ENCODE measurements at places on chromosomes 16 and 17.

DNA sequence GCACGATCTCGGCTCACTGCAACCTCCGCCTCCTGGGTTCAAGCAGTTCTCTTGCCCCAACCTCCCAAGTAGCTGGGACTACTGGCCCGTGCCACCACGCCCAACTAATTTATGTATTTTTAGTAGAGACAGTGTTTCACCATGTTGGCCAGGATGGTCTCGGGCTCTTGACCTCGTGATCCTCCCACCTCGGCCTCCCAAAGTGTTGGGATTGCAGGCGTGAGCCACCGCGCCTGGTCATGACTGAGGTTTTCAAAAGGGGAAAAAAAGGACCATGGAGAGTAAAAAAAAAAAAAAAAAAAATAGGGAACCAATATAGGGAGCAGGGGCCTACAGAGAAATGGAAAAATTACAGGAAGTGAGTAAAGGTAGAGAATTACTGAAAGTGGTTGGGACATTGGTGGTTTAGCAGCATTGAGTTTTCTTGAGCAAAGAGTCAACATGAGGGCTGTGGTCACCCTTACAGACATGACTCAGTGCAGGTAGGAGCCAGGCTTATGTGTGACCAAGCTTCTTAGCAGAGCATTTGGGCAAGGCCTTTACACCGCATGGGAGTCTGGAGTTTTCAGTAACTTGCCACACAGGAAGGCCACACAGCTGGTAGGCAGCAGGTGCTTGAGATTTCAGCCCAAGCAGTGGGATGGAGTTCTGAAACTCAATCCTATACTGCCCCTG is 447.3 kb downstream of the HS3ST3B1 start:
- no peak for DNase-seq

DNA sequence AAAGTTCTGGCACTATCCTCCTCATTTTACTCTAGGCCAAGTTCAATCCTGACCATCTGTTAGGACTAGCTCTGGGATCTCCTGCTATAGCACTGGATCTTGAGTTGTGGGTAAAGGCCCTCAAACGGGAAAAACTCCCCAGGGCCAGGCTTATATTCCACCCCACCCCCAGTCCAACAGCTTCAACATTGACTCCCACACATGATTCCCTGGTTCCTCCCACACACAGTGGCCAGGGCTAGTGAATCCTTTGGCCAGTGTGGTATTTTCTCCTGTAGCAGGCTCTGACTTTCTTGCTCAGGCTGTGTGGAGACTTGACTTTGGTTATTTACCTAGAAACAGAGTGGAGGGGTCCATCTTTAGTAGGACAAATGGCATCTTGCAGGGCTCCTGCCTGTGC is 10.3 kb upstream of the AKAP10 start:
- DNase-seq, result no peak

GRCh38 chr16:85286951-85287814 is 174.9 kb upstream of the CIBAR2 start:
- no peak for DNase-seq

GRCh38 chr17:50460831-50461526 is 7.7 kb downstream of the CHAD start:
- DNase-seq, result no peak

DNA sequence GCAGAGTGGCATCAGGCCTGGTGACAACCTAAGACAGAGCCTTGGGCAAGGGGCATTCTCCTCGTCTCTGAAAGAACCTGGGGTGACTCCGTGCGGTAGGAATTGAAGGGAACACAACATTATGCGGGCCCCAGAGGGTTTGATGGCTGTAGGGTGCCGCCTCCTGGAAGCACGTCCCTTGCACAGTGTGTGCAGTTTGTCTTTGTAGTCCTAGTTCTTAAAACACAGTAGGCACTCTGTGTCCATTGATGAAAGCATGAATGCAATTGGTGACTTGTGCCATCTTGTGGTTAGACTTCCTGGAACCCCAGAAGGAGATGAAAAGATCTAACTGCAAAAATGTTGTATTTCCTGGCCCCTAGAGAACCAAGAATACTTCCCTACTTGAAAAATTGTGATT is 279.8 kb downstream of the UTP18 start:
- DNase-seq, result no peak

- DNase-seq, result no peak
Observed at GRCh38 chr17:34990921-34991365, 10.6 kb downstream of the LIG3 start.

DNA sequence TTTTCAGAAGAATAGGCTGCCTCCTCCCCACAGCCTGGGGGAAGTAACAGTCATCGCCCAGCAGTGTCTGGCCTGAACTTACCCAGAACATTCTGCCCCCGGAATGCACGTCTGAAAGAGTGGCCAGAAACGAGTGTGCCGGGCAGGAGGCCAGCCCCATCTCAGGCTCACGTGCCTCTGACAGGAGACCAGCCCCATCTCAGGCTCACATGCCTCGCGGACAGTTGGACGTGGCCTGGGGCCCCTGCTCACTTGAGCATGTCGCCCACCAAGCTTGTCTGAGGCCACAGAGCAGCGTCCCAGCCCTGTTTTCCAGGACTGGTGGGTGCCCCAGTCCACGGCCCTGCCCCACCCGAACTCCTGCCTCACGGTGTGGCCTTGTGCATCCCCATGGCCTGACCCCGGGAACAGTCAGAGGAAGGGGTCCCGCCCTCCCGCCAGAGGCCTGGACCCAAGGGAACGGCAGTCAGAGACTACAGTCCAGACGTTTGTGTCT is 16.3 kb upstream of the CDH15 start:
- no peak for DNase-seq

DNA sequence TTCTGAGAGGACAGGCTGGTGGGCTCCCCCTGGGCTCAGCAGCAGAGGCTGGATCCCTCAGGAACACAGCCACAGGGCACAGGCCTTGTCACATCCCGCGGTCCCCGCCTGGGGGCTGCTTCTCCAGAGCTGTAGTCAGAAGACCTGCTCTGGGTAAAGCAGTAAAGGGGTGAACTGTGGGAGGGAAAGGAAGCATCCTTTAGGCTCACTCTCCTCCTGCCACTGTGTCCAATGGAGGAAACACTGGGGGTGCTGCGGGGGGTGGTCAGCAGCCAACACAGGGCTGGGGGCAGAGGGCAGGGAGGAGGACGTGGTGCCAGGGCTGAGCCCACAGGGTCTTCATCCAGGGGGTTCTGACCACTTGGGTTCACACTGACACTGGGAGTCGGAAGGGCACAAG is 5.0 kb upstream of the SLC38A8 start:
- no peak for DNase-seq

GRCh38 chr17:30103921-30104320 is 12.7 kb upstream of the NSRP1 start:
- no peak for DNase-seq

DNA sequence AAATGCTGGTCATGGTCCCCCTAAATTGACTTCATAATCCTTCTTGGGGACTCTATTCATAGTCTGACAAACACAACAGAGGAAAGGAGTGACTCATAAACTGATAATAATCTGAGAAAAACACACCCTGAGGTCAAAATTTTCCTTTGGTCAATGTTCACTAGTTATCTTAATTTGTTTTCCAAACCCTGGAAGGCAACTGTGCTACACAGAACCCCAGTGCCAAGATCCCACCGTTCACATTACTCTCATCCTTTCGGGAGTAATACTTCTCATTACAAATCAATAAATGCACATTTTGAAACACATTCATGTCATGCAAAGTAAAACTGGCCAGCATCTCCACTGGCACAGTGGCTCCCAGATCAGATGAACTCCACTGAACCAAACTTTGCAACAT is 23.2 kb downstream of the COIL start:
- no peak for DNase-seq

GRCh38 chr16:23506606-23506994 is 3.7 kb downstream of the GGA2 start:
- no peak for DNase-seq

- no peak for DNase-seq
Observed at GRCh38 chr17:64771980-64772844, 110.1 kb upstream of the SMURF2 start.

DNA sequence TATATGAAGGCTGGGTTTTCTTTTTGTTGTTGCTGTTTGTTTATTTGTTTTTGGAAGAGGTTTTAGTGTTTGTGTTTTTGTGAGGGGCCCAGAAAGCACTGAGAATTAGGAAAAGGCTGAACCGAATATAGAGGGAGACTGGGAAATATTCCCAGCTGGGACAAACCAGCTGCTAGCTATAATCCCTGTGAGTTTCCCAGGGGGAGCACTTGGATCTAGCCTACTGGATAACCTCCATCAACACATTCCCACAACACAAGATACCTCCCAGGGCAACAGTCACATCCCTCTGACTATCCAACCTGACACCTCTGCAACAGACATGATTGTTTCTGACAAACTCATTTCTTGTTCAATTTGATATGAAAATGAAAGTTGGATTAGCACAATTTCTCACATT is 16.7 kb downstream of the CDH11 start:
- DNase-seq, result no peak

DNA sequence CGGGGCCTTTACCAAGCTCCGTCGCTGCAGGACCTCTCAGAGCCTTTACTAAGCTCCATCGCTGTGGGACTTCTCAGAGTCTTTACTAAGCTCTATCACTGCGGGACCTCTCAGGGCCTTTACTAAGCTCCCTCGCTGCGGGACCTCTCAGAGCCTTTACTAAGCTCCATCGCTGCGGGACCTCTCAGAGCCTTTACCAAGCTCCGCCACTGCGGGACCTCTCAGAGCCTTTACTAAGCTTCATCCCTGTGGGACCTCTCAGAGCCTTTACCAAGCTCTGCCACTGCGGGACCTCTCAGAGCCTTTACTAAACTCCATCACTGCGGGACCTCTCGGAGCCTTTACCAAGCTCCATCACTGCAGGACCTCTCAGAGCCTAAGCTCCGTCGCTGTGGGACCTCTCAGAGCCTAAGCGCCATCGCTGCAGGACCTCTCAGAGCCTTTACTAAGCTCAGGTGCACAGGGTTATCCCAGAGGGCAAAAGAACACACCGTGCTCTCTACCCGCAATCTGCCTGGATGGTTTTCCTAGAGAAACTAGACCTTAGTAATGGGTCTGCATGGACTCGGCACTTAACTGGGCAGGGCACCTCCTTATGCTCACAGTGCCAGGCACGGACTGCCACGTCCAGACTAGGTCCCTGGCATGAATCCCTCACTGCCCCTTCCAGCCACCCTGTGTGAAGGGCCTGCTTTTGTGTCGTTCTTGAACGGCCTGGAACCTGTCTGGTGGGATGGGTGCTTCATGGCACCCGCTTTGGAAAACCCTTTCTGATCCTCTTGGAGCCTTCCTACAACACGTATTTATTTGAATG is 69.2 kb upstream of the DOC2B start:
- DNase-seq, result no peak

DNA sequence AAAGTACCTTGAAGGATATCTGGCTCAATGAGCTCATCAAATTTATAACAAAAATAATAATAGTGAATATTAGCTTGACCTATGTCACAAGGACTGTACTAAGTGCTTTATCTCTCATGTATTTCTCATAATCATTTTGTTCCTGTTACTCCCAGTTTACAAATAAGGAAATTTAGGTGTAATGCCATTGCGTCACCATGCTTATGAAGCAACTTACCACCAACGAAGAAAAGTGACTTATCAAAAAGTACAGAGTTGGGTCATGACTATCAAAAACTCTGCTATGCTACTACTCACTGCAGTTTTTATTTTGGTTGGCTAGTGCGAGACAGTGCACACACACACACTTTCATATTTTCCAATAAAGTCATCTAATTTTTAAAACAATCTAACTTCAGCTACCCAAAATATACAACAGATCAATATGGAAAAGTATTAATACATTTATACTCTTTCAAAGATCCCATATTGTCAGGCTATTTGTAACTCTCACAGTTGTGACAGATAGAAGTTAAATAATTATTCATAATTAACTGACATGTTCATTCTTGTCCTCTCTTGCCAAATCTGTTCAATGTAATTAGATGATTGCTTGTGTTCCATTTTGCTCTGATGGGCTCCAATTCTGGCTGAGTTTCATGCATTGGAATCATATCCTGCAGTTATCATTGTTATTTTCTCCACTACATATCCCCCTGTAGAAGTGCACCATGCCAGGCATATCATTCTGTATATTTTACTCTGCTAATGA is 119.4 kb downstream of the KCNJ2 start:
- no peak for DNase-seq

DNA sequence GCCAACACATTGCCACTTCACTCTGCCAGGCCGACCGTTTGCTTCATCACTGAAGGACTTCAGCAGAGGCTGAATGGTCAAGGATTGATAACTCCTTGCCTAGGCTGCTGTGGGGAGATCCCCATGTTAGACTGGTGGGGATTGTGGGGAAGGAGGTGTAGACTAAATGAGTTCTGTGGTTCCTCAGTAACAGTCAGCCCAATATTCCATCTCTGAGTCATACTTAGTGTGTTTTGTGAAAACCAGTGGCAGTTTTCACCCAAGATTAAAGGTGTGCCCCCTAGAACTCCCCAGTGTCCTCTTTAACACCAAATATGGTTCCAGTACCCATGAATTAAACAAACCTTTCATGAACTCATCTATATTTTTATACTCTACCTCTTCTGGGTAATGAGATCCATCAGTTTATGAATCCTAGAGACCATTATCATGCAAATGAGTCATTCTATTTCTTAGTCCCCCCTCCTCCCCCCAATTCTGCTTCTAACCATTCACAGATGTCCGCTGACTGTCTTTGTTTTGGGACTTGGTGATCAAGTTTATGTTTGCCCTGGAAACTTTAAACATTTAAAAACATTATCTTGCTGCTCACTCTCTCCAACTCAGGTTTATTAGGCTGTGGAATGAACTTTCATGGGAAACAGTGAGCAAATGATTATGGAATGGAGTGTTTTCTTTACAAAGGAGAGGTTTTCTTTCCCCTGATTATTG is 66.8 kb upstream of the GAS7 start:
- DNase-seq, result no peak

DNA sequence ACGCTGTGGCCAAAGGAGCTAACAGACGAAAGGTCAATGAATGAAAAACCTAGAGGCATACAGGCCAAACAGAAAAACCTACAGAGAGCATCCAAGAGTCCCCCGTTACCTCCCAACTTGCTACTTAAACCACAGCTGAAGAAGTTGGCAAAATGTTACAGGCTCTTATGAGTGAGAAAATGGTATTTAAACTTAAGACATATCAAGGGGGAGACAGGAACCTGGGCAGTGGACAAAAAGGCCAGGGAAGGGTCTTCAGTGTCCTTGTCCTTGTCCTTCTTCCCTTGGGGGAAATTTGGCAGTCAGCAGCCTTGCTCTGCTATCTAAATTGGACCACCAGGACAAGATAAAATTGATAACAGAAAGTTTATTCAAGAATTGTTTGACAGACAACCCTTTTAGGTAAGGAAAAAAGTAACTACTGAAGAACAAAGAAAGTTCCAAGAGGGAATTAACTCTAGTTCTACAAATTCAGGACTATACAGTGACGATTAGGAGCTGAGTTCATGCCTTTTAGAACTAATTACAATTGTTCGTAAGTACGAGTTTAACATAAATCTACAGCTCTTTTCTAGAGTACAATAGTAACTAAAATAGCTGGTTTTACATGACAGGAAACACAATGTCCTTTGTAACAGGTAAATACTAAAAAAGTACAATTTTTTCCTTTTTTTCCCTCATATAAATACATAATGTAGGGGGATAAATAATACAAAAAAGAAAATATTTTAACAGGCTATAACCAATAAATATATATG is 3.8 kb upstream of the HOXB2 start:
- DNase-seq, result no peak

- DNase-seq, result peak; percentile 56
Observed at GRCh38 chr16:7335991-7336634, 3.5 kb downstream of the RBFOX1 start.

All from vagina (tissue), 2 donors.